ENCODE measurements at places on chromosomes 3 and 15. TPM values are rescaled to one million over a fixed set of nuclear protein-coding genes. Genes with fewer than 3 reads are reported as not detected.

The TM4SF18 gene
- total RNA-seq = under 0.01 TPM

GRCh38 chr15:31300981-31301672 lies 25.5 kb upstream of the KLF13 start:
- H3K27me3 ChIP-seq = peaks cover 22% of the 10 kb centered on the region
- no peak overlapping the region for H3K27ac ChIP-seq

DNA sequence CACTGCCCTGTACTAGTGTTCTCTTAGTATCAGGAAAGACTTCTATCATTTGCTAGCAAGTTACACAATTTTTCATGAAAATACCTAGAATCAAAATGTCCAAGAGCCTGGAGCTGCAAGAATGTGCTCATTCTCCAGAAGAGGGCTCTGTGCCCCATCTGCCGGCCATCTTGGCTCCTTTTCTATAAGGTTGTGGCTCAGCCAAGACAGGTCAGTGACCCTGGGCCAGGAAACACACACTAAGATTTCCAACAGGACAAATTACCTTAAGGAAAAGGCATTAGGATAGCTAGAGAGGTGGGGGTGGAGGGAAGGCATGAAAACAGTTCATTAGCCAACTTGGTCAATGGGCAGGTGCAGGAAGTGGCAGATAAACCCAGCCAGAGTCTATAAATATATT lies 20.7 kb downstream of the TIMP4 start:
- no peaks in the 10 kb centered on the region for H3K36me3 ChIP-seq
- DNase-seq = peak; percentile 24
- no peak overlapping the region for H3K27ac ChIP-seq
- H3K27me3 ChIP-seq = peaks cover 3% of the 10 kb centered on the region

GRCh38 chr15:90364251-90364650 lies 12.2 kb downstream of the ZNF774 start:
- DNase-seq = peak; percentile 56
- no peak overlapping the region for H3K27ac ChIP-seq

- no peaks in the 10 kb centered on the region for H3K27me3 ChIP-seq
- H3K4me3 ChIP-seq = peak overlapping the region; percentile 64
- peak overlapping the region; percentile 89 for H3K27ac ChIP-seq
These were observed 1.9 kb downstream of the ADAMTS9 start for GRCh38 chr3:64685800-64686445.

GRCh38 chr3:100117093-100117492 lies 2.8 kb upstream of the FILIP1L start:
- no peaks in the 10 kb centered on the region for H3K27me3 ChIP-seq
- no peak overlapping the region for H3K27ac ChIP-seq
- no peak overlapping the region for H3K4me3 ChIP-seq
- no peaks in the 10 kb centered on the region for H3K36me3 ChIP-seq

- no peak for DNase-seq
- no peaks in the 10 kb centered on the region for H3K27me3 ChIP-seq
- no peaks in the 10 kb centered on the region for H3K36me3 ChIP-seq
- no peak overlapping the region for H3K27ac ChIP-seq
- H3K4me1 ChIP-seq = no peaks in the 10 kb centered on the region
- H3K4me3 ChIP-seq = no peak overlapping the region
These were observed 11.1 kb upstream of the PLAAT1 start for GRCh38 chr3:193229851-193230420.
